Mesothelial cell of epicardium (in vitro differentiated cells): ENCODE measurements at places on chromosomes 2 and 18. TPM values are rescaled to one million over a fixed set of nuclear protein-coding genes. Genes with fewer than 3 reads are reported as not detected.

DNA sequence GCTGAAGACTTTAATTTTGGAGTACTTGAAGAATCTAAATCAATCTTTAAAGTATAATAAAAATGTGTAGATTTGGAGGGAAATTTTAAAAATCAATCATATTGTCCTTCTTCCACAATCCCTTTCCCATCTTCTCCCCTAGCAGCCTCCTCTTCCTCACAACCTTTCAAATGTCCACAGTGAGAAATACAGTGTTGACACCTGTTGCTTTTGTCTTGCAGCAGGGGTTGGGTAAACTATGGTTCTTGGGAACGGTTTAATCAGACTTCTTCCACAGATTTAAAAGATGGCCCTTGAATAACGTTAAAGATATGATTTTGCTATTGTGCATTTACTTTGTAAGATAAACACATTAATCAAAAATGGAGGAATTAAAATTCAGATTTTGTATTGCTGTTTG lies 113.8 kb upstream of the SLC1A4 start:
- no peak for DNase-seq
- peaks cover 12% of the 10 kb centered on the region for H3K4me1 ChIP-seq
- H3K27ac ChIP-seq: no peak overlapping the region
- no peaks in the 10 kb centered on the region for H3K27me3 ChIP-seq
- no peak overlapping the region for H3K4me3 ChIP-seq
- H3K36me3 ChIP-seq: no peaks in the 10 kb centered on the region

GRCh38 chr2:85378257-85378656 lies 23.7 kb downstream of the ELMOD3 start:
- no peak overlapping the region for H3K4me3 ChIP-seq
- peaks cover 22% of the 10 kb centered on the region for H3K4me1 ChIP-seq
- no peaks in the 10 kb centered on the region for H3K27me3 ChIP-seq
- no peak for DNase-seq

DNA sequence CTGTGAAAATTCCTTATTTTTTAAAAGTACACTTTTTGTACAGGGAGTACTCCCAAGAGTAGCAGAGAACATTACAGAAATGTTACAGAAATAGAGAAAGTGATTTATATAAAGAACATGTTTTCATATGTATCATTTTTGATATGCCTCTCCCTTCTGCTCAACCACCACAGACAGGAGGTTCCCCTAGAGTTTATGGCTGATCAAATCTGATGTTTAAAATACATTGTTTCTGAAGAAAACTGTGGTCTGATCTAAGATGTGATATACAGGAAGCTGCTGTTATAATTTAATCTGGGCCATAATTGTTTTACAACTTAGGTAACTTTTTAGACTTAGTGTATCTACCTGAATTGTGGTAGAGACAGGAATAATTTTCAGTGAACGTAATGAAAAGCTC lies 37.0 kb downstream of the STAT4 start:
- H3K36me3 ChIP-seq: no peaks in the 10 kb centered on the region
- peaks cover 59% of the 10 kb centered on the region for H3K27me3 ChIP-seq
- H3K4me1 ChIP-seq: peaks cover 23% of the 10 kb centered on the region
- no peak overlapping the region for H3K4me3 ChIP-seq
- H3K27ac ChIP-seq: no peak overlapping the region

Gene PNO1
- total RNA-seq: 14.0 to 15.2 TPM (median 14.2 TPM) in 3 replicates

DNA sequence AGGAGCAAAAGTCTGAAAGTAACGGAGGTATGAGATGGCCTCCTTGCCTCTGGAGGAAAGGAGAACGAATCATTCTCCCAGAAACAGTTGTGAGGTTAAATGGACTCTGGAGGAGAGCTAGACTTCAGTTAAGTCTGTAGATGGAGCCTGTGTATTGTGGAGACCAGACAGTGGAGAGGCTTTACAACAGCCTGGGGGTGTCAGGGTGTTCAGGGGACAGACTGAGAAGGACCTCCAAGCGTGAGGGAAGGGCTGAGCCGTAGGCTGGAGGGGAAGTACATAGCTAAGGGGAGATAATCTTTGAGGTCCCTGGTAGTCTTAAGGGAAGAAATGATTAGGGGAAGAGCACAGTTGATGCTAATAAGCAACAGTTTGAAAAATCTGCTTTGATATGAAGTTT lies 76.6 kb downstream of the GALNT1 start:
- H3K27me3 ChIP-seq: no peaks in the 10 kb centered on the region
- DNase-seq: no peak
- no peak overlapping the region for H3K4me3 ChIP-seq
- no peak overlapping the region for H3K27ac ChIP-seq

DNA sequence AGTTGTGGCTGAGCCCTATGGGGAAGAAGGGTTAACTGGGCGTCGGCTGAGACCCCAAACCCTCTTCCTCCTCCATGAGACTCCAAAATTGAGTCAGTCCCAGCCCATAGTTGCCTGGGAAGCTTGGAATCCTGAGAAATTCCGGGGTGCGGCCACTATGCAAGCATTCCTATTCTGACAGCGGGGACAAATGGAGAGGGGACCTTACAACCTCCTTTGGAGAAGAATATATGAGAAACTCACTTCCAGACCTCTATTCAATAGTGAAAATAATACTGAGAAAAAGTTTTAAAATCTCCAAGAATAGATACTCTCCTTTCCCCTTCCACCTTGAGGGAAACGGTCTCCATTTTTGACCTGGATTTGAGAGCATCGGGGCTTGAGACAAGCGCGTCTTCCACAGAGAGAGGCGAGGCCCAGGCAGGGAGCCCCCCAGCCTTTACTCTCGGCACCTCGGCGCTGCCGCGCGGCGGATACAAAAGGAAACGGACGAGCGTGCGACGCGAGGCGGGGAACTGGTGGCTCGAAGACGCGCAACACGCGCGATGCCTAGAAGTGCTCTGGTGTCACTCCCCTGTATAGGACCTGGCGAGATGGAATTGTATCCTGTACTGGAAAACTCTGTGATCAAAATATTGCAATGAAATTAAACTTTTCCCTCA lies 11.1 kb downstream of the NR4A2 start:
- H3K4me1 ChIP-seq: peaks cover 15% of the 10 kb centered on the region
- no peaks in the 10 kb centered on the region for H3K36me3 ChIP-seq
- no peak overlapping the region for H3K27ac ChIP-seq
- H3K4me3 ChIP-seq: peak overlapping the region; percentile 25
- peaks cover 92% of the 10 kb centered on the region for H3K27me3 ChIP-seq

DNA sequence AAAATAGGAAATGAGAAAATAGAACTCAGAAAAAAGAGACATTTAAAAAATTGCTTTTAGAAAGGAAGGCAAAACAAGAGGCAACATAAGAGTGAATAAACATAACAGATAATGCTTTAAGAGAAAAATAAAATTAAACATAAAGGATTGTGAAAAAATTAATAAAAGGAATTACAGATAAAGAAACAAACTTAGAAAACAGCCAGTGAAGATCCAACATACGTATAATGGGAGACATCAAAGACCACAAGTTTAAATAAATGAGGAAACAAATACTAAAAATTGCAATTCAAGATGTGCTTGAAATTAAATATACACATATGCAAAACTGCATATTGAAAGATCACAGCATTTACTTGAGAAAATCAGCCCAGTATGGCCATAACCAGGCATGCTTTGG lies 448.9 kb downstream of the NBAS start:
- no peaks in the 10 kb centered on the region for H3K4me1 ChIP-seq
- H3K36me3 ChIP-seq: peaks cover 13% of the 10 kb centered on the region
- no peak for DNase-seq
- no peak overlapping the region for H3K4me3 ChIP-seq
- no peaks in the 10 kb centered on the region for H3K27me3 ChIP-seq
- H3K27ac ChIP-seq: peak overlapping the region; percentile 16

GRCh38 chr2:202032846-202033316 lies 774 bp upstream of the FZD7 start:
- H3K27me3 ChIP-seq: no peaks in the 10 kb centered on the region
- peak overlapping the region; percentile 100 for H3K27ac ChIP-seq
- peak; percentile 78 for DNase-seq
- peaks cover 3% of the 10 kb centered on the region for H3K36me3 ChIP-seq
- peaks cover 26% of the 10 kb centered on the region for H3K4me1 ChIP-seq
- peak overlapping the region; percentile 89 for H3K4me3 ChIP-seq

GRCh38 chr2:239697399-239698164 lies 296.8 kb upstream of the HDAC4 start:
- H3K27me3 ChIP-seq: no peaks in the 10 kb centered on the region
- H3K4me3 ChIP-seq: no peak overlapping the region
- no peak for DNase-seq
- no peaks in the 10 kb centered on the region for H3K4me1 ChIP-seq

DNA sequence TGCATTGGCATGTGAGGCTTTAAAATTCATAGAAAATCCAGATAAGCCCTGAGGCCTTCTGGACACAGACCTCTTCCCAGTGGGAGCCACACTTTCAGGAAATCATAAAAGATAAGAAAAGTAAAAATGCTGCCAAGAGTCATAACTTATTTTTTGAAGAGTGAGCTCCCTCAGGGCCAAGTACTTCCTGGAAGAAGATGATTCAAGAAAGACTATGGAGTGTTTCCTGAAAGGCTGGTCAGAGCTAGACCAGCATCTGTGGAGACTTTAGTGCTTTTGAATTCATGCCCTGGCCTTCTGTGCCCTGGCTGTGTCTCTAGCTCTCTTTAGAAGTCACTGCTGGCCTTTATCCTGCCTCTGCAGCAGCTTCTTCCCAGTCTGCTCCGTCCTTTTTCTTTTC lies 6.4 kb upstream of the XDH start:
- peaks cover 5% of the 10 kb centered on the region for H3K4me1 ChIP-seq
- no peak overlapping the region for H3K4me3 ChIP-seq
- no peak for DNase-seq
- peaks cover 2% of the 10 kb centered on the region for H3K36me3 ChIP-seq
- H3K27me3 ChIP-seq: peaks cover 4% of the 10 kb centered on the region
- H3K27ac ChIP-seq: no peak overlapping the region

- H3K4me1 ChIP-seq: peaks cover 13% of the 10 kb centered on the region
- H3K4me3 ChIP-seq: peak overlapping the region; percentile 58
- H3K27ac ChIP-seq: no peak overlapping the region
- no peak for DNase-seq
- H3K36me3 ChIP-seq: no peaks in the 10 kb centered on the region
These were observed 1.0 kb downstream of the HOXD9 start for GRCh38 chr2:176123411-176124109.

GRCh38 chr2:25125189-25125588 lies 43.2 kb downstream of the POMC start:
- no peaks in the 10 kb centered on the region for H3K27me3 ChIP-seq
- peaks cover 8% of the 10 kb centered on the region for H3K36me3 ChIP-seq
- no peak for DNase-seq

GRCh38 chr2:34534341-34534740 lies 935.2 kb upstream of the FAM98A start:
- no peaks in the 10 kb centered on the region for H3K27me3 ChIP-seq
- H3K27ac ChIP-seq: no peak overlapping the region

DNA sequence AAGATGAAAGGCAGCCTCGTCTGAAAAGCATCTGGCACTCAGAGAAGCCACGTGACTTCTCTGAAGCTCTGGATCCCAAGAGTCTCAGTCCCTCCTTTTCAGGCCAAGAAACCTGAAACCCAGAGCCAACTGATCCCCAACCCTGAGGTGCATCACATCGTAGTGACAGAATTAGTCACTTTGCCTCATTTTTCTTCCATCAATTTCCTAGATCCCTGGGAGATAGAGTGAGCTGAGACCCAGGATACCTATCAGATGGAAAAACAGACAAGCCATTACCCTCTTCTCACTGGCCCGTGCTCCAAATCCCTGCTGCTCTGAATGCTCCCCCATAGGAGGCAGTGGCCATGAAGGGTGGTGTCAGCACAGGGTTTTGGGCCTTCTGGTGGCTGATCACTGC lies 113.1 kb downstream of the ALK start:
- no peaks in the 10 kb centered on the region for H3K36me3 ChIP-seq
- DNase-seq: no peak
- H3K27me3 ChIP-seq: peaks cover 4% of the 10 kb centered on the region
- H3K4me3 ChIP-seq: no peak overlapping the region
- H3K27ac ChIP-seq: no peak overlapping the region
- peaks cover 7% of the 10 kb centered on the region for H3K4me1 ChIP-seq

GRCh38 chr2:156601855-156602551 lies 165.8 kb downstream of the GPD2 start:
- DNase-seq: no peak
- H3K36me3 ChIP-seq: no peaks in the 10 kb centered on the region
- H3K4me1 ChIP-seq: no peaks in the 10 kb centered on the region
- no peak overlapping the region for H3K27ac ChIP-seq
- no peak overlapping the region for H3K4me3 ChIP-seq

GRCh38 chr2:19617257-19617848 lies 258.9 kb upstream of the OSR1 start:
- DNase-seq: no peak
- no peaks in the 10 kb centered on the region for H3K4me1 ChIP-seq
- H3K36me3 ChIP-seq: peaks cover 7% of the 10 kb centered on the region
- peaks cover 5% of the 10 kb centered on the region for H3K27me3 ChIP-seq

GRCh38 chr2:149027590-149028250 lies 10.8 kb upstream of the LYPD6B start:
- no peak overlapping the region for H3K4me3 ChIP-seq
- H3K27me3 ChIP-seq: no peaks in the 10 kb centered on the region
- H3K4me1 ChIP-seq: peaks cover 53% of the 10 kb centered on the region
- no peak for DNase-seq

Gene OR6B2
- not detected in 3 replicates for total RNA-seq

DNA sequence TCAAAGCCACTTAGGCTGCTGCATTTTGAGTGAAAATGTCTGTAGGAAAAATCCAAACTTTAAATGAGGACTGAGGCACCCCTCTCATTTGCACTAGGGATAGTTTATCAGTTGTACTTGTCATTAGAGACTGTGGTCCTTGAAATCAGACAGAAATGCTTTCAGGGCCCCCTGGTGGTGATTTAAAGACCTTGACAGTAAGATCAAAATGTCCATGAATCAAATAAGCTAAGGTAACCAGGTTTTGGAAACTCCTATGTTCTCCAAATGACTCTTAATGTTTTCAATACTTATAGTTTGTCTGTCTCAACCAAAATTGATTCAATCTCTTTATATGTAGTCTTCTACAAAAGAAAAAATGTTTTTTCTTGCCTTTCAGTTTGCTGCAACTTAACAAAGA lies 28.8 kb upstream of the DDX18 start:
- H3K27me3 ChIP-seq: peaks cover 2% of the 10 kb centered on the region
- no peaks in the 10 kb centered on the region for H3K4me1 ChIP-seq
- H3K36me3 ChIP-seq: peaks cover 3% of the 10 kb centered on the region
- no peak overlapping the region for H3K4me3 ChIP-seq
- no peak overlapping the region for H3K27ac ChIP-seq

DNA sequence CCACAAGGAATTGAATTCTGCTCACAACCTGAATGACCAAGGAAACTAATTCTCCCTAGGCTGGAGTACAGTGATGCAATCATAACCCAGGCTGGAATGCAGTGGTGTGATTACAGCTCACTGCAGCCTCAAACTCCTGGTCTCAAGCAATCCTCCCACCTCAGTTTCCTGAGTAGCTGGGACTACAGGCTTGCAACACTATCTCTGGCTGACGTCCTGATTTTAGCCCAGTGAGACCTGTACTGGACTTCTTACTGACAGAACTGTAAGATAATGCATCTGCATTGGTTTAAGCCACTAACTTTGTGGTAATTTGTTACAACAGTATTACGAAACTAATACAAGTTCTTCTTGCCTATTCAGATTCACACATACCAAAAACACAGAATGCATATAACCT lies 9.5 kb upstream of the KDSR start:
- H3K4me1 ChIP-seq: no peaks in the 10 kb centered on the region
- no peak overlapping the region for H3K27ac ChIP-seq
- H3K4me3 ChIP-seq: no peak overlapping the region
- H3K27me3 ChIP-seq: no peaks in the 10 kb centered on the region
- H3K36me3 ChIP-seq: no peaks in the 10 kb centered on the region

GRCh38 chr2:230742781-230743180 lies 30.1 kb downstream of the CAB39 start:
- H3K27ac ChIP-seq: no peak overlapping the region
- H3K4me1 ChIP-seq: peaks cover 18% of the 10 kb centered on the region
- no peak for DNase-seq
- H3K36me3 ChIP-seq: peaks cover 3% of the 10 kb centered on the region

Gene SPATS2L
- 78.6 to 84.8 TPM (median 83.7 TPM) in 3 replicates for total RNA-seq

GRCh38 chr2:9885036-9885684 lies 41.9 kb downstream of the TAF1B start:
- H3K27me3 ChIP-seq: no peaks in the 10 kb centered on the region
- H3K4me3 ChIP-seq: no peak overlapping the region
- DNase-seq: no peak
- H3K27ac ChIP-seq: no peak overlapping the region

Gene UGT1A9
- not detected in 3 replicates for total RNA-seq
